ENCODE measurements at places on chromosomes 13 and 19.

GRCh38 chr19:2277138-2277537 is 4.8 kb downstream of the PEAK3 start:
- no peak for DNase-seq

DNA sequence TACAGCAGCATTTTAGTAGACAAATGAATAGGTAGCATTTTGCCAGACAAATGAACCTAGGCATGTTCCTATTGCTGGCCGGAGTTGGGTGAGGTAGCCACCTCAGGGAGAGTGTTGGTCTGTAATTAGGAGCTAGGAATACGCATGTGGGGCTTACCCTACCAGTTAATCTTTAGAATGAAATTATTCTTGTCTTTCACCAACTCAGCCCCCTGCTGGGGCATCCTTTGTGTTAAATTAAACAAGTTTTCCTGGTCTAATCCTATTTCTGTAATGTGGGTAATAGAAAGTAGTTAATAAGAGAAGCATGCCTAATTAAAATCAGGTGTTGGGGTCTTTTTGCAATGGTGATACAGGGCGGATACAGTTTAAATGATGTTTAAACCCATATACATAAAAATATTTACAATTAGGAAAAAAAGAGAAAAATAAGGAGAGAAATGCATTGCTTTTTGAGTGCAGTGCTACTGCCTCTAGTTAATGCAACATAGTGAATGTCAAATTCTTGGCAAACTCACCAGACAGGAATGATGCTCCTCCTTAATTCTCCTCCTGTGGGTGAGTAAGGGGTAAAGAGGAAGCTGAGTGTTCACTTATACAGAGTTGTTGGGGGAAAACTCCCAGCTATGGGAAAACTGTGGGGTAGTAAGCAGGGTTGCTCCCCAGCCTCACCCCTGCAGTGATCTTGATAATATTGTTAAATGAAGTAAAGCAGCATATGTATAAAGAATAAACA is 276.4 kb upstream of the EDNRB start:
- no peak for DNase-seq

GRCh38 chr19:47765523-47766358 is 12.8 kb upstream of the SELENOW start:
- DNase-seq: peak; percentile 77

GRCh38 chr19:49492573-49493405 is 3.4 kb upstream of the RPS11 start:
- DNase-seq: no peak

DNA sequence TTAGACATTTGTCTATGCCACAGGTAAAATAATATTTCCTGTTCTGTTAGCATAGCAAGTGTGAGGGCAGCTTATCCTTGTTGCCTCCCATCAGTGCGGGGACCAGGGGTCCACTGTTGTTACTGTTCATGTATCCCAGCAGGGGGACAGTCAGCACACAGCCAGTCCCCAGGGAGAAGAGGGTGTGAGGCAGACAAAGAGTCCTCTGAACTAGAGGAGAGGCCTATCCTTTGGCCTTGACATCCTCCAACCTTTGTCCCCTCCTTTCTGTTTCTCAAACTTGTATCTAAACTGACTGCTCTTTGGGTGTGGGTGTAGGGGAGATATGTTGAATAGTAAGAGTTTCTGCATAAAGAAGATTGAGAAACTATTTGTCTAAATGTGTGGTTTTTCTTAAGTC is 2.9 kb upstream of the GPR18 start:
- DNase-seq: no peak

DNA sequence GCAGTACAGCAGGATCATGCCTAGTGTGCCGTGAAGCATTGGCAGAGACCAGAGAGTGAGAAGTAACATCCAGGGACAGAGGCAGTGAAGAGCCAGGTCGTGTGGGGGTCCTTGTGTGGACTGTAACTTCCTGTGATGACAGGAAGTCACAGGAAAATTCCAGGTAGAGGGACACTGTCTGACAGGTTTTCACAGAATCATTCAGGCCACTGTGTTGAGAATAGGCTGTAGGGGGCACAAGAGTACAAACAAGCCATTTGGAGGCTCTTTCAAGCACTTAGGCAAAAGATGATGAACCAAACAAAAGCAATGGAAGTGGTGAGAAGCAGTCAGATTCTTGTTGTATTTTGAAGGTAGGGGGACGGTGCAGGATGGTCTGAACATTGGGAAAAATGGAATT is 46.4 kb downstream of the N4BP2L1 start:
- DNase-seq: peak; percentile 7

DNA sequence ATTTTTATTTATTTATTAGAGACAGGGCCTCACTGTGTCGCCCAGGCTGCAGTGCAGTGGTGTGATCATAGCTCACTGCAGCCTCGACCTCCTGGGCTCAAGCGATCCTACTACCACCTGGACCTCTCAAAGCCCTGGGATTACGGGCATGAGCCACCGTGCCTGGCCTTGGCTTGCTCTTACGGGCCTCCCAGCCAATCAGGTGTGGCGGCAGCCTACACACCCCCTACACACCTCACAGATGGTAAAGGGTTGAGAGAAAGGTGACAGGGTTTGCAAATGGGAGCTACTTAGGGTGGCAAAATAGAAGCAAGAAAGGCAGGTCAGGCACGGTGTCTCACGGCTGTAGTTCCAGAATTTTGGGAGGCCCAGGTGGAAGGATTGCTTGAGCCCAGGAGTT is 1.0 kb upstream of the ZBTB32 start:
- DNase-seq: no peak

- peak; percentile 3 for DNase-seq
Measured at GRCh38 chr13:108463340-108463739, 166.1 kb upstream of the MYO16 start.

- no peak for DNase-seq
Measured at GRCh38 chr19:14563989-14564651, 7.7 kb downstream of the NDUFB7 start.

DNA sequence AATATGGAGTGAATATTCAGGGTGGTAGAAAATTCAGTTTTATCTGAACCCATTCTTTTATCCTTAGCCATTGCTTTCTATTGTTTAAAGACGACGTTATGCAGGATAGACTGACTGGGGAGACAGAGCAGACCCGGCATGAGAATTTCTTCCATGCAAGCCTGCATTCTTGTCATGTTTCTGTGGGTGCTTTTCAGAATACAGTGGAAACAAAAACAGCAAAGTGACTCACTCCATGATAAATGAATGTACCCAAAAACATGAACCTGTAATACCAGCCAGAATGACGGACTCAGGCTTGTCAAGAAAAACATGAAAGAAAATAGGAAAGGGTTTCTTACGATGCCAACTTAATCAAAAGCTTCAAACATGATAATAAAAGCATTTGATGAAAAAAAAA is 924.0 kb downstream of the EFNB2 start:
- peak; percentile 6 for DNase-seq

GRCh38 chr13:75705395-75705794 is 69.3 kb downstream of the LMO7 start:
- no peak for DNase-seq

- no peak for DNase-seq
Measured at GRCh38 chr13:93388701-93389100, 162.1 kb downstream of the GPC6 start.

DNA sequence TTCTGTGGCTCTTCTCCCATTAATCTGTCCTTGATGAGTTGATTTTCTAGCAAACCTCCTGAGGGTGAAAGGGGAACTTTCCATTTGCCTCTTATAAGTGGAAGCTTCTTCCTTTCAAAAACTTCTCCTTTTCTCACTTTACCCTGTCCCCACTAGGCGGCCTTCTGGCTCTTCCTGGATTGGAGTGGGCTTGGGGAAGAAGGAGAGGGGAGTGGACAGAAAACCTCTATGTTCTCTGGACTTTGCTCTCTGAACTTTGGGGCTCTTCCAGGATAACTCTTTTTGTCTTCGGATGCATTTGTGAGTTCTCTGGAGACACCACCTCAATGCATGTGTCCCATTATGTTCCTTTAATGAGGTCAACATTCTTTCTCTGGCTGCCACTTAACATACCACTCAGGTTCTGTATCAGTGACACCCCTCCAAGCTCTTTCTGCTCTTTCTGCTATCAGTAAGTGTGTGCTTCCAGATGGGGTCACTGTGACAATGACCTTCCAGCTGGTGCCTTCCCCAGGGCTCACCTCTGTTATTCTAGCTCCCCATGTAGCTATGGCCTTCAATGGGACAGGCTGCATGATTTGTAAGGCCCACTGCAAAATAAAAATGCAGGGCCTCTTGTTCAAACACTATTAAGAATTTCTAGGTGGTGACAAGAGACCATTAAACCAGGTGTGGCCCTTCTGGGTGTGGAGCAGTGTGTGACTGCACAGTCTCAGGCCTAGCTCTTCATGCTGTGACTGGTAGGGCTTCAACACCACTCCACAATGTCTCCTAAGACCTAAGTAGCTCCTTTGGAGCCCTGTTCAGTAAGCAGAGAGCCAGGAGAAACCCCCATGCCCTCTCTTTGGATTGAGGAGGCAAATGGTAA is 389.2 kb downstream of the EFNB2 start:
- DNase-seq: no peak

DNA sequence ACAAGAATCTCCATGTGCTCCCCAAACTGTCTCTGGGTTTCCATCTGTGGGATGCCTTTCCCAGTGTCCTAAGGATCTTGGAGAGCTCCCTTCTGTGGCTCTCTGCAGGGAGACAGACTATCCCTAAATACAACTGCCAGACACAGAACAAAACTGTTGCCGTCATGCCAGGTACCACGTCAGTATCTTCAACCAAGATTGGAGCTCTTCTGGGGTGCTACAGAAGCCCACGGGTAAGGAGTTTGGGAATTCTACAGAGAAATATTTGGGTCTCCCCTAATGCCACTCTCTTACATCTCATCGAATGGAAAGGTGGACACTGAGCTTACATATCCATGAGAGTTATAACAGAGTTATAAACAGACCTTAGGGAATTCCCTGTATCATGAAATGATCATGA is 4.9 kb upstream of the MBD3L3 start:
- DNase-seq: no peak

DNA sequence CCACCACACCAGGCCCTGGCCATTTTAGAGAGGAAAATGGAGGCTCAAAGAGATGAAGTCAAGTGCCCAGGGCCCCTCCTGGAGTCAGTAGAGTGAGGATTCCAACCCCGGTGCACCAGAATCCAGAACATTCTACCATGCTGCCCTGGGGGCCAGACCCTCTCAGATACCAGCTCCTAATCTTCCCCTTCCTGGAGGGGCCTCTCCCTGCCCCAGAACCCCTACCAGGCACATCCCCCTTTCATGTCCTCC is 11.1 kb downstream of the CAPN12 start:
- DNase-seq: no peak

DNA sequence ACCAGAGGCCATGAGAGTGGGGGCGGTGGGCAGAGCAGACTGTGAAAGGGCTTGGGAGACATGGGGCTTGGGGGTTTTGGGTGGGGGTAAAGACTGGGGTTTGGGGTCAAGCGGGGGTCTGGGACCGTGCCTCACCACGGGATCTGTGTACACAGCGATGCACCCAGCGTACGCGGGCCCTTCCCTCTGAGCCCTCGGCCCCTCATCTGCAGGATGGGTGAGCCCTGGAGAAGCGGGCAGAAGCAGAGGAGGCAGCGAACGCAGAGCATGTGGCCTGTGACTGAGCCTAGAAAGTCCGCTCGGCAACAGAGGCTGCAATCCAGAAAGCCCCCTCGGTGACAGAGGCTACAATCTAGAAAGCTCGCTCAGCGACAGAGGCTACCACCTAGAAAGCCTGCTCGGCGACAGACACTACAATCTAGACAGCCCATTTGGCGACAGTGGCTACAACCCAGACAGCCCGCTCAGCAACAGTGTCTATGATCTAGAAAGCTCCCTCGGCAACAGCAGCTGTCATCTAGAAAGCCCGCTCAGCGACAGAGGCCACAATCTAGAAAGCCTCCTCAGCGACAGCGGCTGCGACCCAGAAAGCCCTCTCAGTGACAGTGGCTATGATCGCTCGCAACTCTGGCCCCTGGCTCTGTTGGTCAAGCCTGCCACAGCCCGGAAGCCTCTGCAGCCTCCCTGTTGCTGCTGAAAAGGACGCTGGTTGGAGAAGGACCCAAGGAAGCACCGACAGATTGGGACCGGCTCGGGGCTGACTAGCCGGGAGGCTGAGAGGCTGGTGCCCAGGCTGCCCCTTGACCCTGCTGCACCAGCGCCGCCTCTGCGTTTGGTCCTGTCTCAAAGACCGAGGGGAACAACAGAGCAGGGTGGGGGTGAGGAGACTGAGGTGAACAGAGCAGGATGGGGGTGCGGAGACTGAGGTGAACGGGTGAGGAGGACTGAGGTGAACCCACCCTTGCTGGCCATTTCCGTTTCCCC is 68.6 kb downstream of the SPACA7 start:
- no peak for DNase-seq

- DNase-seq: no peak
Measured at GRCh38 chr13:40652588-40652940, 13.9 kb downstream of the FOXO1 start.

- no peak for DNase-seq
Measured at GRCh38 chr19:4550018-4550417, 9.5 kb downstream of the SEMA6B start.

GRCh38 chr13:68509734-68510621 is 1279.8 kb upstream of the PCDH9 start:
- no peak for DNase-seq

DNA sequence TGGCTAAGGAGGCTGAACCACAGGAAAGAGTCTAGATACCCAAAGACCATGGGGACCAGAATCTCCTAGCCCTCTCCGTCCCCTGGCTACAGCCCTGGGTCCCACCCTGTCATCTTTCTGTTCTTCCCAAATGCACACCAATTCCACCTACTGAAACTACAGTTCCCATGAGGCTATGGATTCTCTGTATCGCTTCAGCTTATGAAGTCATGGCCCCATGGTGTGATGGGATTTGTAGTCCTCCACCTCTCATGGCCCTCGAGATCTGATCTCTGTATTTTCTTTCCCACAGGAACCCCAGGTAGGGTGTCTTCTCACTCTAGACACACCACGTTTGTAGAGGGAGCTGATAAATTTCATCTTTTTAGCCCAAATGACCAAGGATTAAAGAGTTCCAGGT is 11.8 kb downstream of the PTPRH start:
- DNase-seq: no peak

GRCh38 chr19:15457701-15458484 is 6.5 kb downstream of the RASAL3 start:
- no peak for DNase-seq

DNA sequence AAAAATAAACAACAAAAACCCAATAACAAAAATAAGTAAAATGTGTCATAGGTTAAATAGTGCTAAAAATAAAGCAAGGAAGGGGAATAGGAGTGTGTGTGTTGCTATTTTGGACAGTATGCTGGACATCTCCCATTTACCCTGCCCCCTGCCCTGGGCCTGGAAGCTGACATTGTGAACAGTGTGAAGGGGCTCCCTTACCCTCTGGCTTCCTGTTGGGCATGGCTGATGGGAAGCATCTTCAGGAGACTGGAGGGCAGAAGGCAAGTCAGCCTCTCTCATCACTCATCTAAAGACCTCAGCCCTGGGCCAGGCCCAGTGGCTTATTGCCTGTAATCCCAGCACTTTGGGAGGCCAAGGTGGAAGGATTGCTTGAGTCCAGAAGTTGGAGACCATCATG is 26.7 kb downstream of the KCTD15 start:
- no peak for DNase-seq

GRCh38 chr19:57083711-57084110 is 36.1 kb upstream of the USP29 start:
- no peak for DNase-seq

Data from dermis microvascular lymphatic vessel endothelial cell (primary cell).